Non-pigmented ciliary epithelial cell (primary cell): ENCODE measurements at places on chromosomes 4 and X.

- DNase-seq, result no peak
These were observed 276.1 kb downstream of the PPP3CA start for GRCh38 chr4:101071241-101071640.

DNA sequence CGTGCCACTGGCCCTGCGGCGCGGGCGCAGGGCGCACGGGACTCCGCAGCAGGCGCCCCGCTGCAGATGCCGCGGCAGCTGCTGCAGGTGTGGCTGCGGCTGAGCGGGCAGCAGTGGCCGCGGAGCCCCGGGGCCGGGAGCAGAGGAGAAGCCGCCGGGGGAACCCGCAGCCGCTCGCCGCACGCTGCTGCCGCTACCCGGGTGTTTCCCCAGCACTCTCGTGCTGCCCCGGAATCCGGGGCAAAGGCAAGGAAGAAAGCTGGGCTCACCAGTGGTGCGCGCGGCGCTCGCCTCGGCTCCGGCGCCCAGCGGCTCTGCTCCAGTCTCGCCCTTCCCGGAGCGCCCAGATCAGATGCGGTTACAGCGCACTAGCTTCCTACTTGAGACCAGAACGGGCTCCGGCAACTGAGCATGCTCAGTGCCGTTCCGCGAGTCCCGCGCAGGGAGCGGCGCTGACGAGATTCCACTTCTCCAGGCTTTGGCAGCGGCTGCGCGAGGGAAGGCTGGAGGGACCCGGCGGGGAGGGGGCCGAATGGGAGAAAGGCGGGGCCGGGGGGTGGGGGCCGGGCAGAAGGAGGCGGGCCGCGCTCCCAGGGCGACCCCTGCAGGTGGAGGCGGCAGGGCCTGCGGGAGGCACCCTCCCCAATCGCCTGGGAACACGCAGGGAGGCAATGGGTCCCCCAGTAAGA lies at the start of gene APBB2:
Gene APBB2, minus strand, starts transcription at position 407 of the 689 bp plus-strand sequence. CDS start 181,288 bp downstream, outside the sequence.
- DNase-seq, result peak; percentile 83

DNA sequence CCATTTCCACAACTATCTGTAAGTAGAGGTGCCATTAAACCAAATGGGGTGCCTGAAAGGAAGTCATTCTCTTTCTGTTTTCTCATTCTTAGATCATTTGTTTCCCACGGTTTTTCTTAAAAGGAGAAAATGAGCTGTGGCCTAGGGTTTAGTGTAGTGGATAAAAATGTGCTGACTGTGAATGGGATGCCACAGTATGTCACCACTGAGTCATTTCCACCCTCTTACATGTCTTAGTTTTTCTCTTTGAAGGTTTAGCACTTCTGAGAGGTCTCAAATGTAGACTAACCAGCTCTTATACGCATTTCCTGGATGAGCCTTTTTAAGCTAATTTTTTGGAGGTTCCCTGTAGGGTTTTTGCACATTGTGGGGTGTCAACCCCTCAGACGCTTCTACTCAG lies 244.5 kb upstream of the SPANXN1 start:
- DNase-seq, result no peak

DNA sequence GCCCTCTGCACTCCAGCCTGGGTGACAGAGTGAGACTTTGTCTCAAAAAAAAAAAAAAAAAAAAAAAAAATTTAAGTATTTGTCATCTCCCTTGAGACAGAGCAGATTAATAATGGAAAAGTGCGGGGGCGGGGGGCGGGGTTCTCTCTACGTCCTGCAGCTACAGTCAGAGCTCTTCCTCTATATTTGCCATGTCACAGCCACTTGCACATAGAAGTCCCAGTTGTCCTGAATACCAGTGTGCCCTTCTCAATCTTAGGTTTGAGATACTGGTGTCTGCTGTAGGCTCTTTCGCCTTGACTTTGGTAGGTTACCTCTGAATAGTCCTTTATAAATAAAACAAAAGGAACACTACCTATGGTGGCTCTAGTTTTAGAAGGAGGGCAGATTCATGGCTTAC lies 237.8 kb upstream of the PGRMC2 start:
- DNase-seq, result no peak

- no peak for DNase-seq
These were observed 64.4 kb downstream of the DLG3 start for GRCh38 chrX:70509078-70509477.

DNA sequence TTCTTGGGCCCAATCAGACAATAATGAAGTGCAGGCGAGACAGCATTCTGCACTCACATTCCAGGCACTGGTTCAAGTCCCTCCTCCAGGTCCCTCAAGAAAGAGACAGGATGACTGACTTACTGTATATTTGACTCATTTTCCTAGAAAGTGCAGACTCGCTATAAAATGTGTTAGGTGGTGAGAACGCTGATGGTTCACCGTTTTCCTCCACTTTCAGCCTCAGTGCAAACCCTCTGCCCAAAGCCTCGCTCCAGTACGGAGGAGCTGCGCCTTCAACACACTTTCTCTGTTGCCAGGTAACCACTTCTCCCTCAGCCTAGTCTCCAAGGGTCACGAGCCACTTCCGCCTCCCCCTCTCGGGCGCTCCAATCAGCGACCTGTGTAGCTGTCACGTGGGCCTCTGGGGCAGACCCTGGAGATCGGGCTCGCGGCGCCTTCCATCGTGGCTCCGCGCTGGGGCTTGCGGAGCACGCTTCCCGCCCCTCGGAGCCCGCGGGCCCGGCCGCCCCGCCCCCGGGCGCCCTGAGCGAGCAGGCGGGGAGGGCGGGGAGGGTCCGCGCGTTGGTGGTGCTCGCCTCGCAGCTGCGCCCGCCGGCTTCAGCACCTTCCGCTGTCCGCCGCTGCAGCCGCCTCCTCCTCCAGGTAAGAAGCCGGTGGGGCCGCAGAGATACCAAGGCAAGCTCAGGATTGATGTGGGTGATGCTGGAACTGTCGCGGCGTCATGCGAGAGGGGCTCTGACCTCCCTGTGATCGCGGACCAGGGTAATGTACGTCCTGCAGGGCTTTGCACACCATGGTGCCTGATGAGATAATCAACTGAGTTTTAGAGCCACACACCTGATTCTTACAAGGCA lies at the start of gene WDR17:
Gene WDR17, plus strand, starts transcription at position 407 of the 857 bp plus-strand sequence. CDS start 45,740 bp downstream, outside the sequence.
- peak; percentile 15 for DNase-seq

- DNase-seq, result peak; percentile 98
These were observed 802.4 kb downstream of the TRIML1 start for GRCh38 chr4:188941524-188942119.

DNA sequence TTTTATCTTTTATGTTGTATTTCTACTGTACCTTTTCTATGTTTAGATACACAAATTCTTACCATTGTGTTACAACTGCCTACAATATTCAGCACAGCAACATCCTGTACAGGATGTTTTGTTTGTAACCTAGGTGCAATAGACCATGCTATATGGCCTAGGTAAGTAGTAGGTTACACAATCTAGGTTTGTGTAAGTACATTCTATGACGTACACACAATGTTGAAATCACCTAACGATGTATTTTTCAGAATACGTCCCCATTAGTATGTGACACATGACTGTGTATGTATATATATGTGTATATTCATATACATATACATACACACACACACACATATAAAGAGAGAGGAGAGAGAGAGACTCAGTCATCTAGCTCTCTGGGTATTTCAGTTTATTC lies 103.5 kb downstream of the CLNK start:
- no peak for DNase-seq

GRCh38 chrX:28177202-28177601 lies 196.0 kb upstream of the DCAF8L1 start:
- no peak for DNase-seq

GRCh38 chrX:24204331-24204730 lies 54.8 kb downstream of the ZFX start:
- no peak for DNase-seq

DNA sequence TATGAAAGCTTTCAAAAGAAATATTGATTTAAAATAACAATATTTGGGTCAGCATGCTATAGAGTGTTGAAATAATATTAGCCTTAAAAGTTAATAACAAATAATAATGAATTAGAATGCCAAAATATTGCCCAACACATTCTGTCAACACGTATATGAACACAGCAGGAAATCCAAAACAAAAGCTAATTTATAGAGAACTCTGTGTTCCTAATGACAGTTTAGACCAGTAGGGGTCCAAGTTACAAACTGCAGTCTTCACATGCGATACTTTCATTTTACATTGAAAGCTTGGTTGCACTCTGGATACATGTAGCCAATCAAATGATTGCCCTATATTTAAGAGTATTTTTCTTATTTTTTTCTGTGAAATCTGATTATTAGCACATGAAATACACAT lies 274.4 kb downstream of the DCTD start:
- peak; percentile 26 for DNase-seq

GRCh38 chr4:86757468-86757867 lies 91.7 kb downstream of the SLC10A6 start:
- DNase-seq, result no peak

GRCh38 chrX:153662266-153662665 lies 11.3 kb downstream of the PNCK start:
- DNase-seq, result no peak

DNA sequence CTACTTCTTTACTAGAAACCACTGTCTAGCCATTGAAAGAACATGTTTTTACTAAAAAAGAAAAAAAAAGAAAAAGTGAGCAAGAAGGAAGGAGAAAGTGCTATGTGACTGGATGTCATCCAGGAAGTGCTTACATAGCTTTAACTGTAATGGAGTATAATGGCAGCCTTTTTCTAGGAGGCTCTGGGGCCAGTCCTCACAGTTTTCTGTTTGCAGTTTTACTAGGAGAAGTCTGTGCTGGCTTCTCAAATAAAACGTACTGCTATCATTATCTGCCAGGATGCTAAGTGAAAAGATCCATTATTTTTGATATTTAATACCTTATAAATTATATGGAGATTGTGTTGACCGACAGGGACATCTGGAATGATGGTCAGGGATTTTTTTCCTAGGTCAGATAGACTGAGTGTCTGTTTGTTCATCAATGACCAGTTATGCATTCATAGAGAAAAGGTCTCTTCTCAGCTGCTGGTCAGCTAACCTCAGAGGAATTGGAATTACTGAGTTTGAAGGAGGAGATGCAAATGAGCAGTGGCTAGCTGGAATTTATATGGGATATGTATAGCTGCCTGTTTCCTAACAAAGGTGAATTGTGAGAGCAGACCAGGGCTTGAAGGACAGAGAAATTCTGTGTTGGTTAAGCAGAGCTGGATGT lies 21.7 kb downstream of the LPAR4 start:
- no peak for DNase-seq

DNA sequence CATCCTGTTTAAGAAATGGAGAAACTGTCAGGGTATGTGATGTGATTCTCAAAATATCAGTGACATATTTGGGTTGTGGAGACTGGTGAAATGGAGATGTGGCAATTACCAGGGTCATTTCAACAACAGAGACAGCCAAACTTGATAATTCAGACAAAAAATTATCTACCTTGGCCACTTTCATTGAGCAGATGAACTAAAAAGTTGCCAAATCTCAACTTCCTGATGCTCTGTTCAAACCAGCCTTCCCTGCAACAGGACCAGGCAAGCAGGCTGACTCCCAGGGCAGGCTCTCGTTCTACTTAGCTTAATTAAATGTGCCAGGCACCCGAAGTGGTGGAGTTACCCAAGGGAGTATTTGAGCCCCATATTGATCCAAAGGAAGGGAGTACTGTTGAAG lies 199.6 kb downstream of the AFF2 start:
- no peak for DNase-seq

DNA sequence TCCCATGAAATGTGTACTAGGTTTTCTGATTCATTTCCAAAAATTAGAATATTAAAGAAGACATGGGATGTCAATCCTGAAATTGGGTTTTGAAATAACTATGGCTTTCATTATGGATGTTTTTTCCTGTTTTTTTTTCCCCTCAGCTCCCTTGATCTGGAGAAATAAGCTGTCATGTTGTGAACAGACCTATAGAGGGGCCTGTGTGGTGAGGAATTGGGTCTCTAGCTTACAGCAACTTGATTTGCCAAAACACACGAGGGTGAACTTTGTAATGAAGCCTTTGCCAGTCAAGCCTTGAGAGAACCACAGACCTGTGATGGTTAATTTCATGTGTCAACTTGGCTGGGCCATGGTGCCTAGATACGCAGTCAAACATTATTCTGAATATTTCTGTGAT lies 2413.6 kb downstream of the PCDH7 start:
- no peak for DNase-seq

DNA sequence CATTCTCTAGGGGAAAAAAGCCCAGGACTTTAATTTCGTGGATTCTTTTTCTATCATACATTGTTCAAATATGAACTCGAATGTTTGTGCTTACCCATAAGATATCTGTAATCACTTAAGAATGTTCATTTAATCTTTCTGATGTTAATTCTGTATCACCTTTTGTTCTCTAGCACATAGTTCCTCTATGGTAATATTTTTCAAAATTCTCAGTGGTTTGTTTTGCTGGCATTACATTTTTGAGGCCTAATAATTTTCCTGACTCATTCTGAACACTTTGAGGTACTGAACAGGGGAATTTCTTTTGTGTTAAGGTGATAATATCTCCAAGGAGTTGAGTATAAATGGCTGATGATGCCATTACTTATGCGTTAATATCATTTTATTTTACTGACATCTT lies 490.7 kb upstream of the PITX2 start:
- no peak for DNase-seq

DNA sequence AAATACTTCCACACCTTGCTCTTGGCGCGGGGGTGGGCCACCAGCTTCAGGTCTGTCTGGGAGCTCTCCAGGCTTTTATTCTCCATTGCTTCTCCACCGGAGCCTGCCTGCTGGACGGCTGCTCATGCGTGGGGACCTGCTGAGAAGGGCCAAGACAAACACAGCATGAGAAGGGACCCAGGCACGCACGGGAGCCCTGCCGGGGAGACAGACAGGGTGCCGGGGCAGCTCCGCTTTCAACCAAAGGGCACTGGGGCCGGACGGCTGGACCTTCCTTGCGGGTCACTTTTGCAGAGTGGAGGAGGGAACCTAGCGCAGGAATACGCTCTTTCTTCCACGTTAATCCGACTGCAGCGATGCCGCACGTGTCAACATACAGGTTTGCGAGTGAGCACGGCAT lies 10.1 kb downstream of the DHRSX start:
- DNase-seq, result no peak

GRCh38 chr4:8254076-8254475 lies 15.5 kb upstream of the HTRA3 start:
- DNase-seq, result no peak
